SIG-M5 (cell line): ENCODE measurements at places on chromosomes 7 and 10.
A peak's percentile ranks its signal among the peaks of the same experiment; 100 is the strongest.

GRCh38 chr10:98101366-98101765, 33.1 kb upstream of the R3HCC1L start:
- DNase-seq: no peak

DNA sequence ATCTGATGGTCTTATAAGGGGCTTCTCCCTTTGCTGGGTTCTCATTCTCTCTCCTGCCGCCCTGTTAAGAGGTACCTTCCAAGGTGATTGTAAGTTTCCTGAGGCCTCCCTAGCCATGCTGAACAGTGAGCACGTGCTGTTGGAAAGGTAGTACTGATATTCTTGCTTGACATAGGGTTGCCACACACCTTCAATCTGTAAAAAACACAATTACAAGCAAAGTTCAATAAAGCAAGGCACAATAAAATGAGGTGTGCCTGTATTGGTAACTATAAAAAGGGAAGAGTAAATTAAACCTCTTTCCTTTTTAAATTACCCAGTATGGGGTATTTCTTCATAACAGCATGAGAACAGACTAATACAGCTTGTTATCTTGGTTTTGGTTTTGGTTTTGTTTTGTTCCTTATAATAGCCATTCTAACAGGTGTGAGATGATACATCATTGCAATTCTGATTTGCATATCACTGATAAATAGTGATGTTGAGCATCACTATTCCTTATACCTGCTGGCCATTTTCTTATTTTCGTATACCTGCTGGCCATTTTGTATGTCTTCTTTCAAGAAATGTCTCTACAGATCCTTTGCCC, 164.9 kb upstream of the TRIM24 start:
- DNase-seq: no peak

DNA sequence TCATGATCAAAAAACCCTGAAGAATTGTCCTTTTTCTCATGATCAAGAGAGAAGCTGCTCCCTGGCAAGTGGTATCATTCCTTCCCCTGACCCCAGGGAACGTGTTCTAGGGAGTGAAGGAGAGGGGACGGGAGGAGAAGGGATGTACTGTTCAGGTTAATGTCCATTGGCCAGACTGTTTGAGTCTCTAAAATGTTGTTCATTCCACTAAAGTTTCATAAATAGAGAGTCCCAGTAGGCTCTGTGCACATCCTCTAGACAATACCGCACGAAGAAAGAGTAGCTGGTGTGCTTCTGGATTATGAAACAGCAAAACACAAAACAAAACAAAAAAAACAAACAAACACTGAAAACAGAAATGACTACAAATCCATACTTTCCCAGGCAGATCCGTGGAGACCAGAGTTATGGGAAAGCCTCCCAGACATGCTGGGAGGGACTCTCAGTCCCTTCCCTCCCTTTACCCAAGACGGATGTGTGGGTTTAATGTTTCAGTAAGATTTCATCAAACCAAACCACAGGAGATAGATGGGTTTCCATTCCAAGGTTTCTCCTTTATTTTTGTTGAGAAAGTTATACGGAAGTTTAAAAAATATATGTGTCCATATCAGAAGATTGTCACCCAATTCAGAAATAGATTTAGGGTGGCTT, 66.5 kb upstream of the TNS3 start:
- no peak for DNase-seq

DNA sequence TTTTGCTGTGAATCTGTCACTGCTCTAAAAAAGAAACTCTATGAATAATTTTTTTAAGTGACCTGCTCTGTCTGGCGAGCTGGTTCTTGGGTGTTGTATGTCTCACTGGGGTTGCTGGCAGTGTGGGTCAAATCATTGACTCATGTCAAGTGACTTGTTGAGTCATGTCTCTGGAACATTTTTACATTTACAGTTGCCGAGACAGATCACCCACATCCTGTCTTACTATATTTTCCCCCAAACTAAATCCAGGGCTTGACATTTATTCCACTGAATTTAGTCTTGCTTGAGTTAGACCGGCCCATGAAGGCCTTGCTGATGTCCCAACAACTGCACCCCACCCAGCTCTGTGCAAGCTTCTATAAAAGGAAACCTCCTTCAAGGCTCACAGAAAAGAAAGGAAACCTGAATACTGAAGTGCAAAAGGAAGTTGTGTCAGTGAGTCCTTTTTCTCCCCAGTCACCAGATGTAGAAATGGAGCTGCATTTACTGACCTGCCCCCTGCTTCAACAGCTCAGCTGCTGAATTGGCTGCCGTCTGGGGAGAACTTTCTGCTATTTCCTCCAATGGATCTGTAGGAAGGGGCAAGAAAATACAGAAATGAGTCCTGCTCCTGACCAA, 290.3 kb downstream of the TNS3 start:
- DNase-seq: peak; percentile 60

DNA sequence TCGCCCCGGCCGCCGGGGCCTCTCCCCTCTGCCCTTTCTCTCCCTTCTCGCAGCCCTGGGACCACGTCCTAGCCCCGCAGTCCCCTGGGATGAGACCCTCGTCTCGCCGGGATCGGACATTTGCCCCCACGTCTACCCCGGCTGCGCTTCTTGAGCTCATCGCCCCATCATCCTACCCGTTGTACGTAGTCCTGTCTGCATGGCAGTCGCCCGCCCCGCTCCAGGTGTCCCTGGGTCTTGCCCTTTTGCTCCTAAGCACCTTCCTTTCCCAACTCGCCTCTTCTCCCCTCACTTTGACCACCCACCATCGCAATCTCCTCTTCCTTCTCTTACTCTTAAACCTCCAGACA, 582 bp downstream of the TPST1 start:
- no peak for DNase-seq

- no peak for DNase-seq
Measured at GRCh38 chr7:115078851-115079250, 157.0 kb downstream of the MDFIC start.

- no peak for DNase-seq
Measured at GRCh38 chr7:151699147-151699927, 177.6 kb downstream of the PRKAG2 start.

- DNase-seq: no peak
Measured at GRCh38 chr7:27863880-27864279, 123.9 kb downstream of the TAX1BP1 start.

DNA sequence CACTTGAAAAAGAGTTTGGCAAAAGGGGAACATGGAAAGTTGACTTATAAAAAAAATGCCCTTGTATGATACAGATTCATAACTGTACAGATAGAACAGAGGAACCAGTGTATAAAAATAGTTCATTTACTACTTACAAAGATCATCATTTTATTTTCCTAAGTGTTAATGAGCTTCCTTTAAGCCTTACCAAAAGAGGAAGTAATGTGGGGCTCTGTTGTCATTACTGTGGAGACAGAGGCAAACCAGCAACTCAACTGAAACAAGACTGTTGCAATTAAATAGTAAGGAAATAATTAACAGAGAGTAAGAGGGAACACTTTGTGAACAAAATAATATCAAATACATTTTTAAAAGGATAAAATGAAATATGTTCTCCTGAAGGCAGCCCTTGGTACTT, 526.2 kb upstream of the ADARB2 start:
- no peak for DNase-seq

GRCh38 chr10:109912335-109913281, 10.7 kb downstream of the XPNPEP1 start:
- no peak for DNase-seq

DNA sequence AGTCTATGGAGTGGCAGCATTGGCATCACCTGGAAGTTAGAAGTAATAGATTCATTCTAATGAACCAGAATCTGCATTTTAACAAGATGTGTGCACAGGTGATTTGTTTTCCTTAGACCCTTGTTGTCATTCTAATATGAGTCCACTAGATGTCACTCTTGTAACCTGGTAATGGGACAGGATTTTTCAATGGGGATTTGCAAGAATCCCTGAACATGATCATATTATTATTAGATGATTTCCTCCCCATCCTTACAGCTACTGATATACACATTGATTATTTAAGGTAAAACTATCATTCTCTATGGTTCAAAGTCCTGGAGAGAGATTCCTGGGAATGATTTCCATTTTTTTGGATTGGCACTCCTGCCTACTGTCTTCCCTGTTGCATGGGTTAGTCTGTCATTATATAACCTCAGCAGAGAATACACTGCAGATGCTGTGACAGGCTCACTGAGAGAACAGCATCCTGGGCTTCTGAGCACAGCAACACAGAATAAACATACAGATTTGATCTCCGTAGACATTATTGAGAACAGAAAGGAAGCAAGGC, 194.9 kb downstream of the SUGCT start:
- no peak for DNase-seq

DNA sequence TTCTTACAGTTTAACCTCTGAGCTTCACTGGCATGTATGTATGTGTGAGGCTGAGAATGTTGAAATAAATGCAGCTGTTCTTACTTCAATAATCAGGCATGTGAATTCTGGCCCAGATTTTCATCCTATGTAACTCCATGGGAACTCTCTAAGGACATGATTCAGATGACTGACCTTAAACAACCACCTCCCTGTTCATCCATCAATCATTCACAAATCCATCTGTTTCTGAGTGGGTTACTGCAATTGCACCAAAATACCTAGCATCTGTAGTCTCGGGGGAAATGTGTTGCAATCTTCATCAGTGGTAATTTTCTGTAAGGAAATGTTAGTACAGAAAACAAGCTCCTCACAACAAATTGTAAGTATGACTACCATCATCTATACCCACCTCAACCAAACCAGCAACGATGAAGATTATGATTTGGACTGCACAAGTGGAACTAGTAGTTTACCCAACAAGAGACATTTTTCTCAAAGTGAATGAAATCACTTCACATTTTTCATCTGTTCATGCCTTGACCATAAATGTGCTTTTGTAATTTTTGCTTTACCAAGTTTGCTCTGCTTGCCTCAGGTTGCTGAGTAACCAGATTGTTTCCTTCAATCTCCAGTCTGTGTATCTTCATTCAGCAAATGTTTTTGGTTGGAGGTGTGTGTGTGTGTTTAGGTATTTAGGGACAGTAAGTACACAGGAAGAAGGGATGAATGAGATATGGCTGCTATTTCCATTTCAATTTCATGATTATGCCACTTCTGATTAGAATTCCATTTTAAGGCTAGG, 65.7 kb upstream of the FZD8 start:
- DNase-seq: no peak

- DNase-seq: no peak
Measured at GRCh38 chr7:149752646-149753045, 20.7 kb downstream of the ZNF467 start.

DNA sequence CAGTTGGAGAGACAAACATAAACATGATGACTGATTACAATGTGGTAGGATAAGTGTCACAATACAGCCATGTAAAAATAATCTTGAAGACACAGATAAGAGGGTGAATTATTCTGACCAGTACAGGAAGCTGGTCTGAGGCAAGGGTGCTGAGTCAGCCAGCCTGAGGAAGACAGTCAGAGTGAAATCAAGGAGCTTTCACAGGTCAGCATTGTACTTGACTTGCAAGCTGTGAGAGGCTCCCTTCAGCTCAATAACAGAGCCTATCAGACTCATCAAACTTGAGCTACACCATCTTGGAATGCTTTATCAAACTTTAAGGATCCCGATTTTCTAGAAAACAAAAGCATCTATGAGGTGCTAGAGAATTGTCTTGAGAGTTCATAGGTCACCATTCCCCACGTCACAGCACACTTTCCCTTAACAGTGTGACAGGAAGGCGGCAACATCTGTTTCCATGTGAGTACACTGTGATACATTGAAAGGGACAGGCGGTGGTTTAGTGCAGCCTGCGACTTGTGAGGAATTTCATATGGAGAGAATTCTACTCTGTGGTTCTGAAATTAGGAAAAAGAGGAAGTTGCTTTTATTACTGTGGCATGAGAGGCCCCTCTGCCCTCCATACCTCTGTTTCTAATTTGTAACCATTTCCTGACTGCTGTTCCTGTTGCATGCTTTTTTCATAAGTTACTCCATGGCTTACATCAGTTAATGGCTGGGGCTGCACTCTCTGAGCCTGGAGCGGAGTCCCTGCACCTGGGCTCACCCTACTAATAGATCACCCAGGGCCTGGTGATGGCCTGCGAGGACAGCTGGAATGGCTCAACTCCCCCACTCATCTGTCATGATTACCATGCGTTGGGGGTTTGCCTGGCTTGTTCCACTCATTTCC, 417.1 kb downstream of the SUGCT start:
- DNase-seq: peak; percentile 76

DNA sequence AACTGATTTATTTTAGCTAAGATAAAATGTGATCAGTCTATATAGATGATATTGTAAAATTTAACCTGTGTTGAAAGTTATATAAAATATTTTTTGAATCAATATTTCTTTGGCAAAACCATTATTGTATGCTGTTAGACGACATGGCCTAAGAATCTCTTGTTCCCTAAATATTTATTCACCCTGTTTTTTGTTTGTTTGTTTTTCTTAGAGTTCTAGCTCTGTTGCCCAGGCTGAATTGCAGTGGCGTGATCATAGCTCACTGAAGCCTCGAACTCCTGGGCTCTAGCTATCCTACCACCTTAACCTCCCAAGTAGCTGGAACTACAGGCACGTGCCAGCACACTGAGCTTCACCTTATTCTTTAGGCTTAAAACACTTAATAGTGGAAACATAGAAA, 410.7 kb downstream of the ARL4A start:
- DNase-seq: no peak
